NCI-H774 (cell line): ENCODE measurements at places on chromosomes 2 and 18.

DNA sequence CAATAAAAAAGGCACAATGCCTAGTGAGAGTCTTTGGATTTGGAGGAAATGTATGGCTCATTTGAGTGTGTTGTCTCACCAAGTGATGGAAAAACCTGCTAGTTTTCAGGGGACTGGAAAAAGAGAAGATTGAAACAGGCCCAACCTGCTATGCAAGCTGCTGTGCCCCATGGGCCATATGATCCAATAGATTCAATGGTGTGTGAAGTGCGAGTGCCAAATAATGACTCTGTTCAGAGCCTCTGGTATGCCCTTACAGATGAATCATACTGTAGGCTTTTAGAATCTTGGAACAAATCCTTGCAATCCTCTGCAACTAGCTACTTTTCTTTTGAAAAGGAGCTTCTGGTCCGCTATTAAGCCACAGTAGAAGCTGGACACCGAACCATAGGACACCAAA lies 529.8 kb upstream of the CNTNAP5 start:
- DNase-seq: no peak

DNA sequence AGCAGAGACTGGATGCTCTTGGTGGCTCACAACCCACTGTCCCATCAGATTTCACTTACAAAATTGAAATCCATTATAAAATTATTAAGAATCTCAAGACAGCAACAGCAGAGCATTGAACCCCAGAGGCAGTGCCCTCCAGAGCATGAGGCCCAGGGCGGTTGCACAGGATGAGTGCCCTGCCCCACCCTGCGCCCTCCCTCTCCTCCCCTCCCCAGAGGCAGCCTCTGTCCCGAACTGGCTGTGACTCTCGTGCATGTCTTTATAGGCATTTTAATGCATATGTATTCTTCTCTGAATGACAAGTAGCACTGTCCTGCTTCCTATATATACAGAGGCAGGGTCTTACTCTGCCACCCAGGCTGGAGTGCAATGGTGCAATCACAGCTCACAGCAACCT lies 10.4 kb downstream of the MFSD2B start:
- DNase-seq: no peak

DNA sequence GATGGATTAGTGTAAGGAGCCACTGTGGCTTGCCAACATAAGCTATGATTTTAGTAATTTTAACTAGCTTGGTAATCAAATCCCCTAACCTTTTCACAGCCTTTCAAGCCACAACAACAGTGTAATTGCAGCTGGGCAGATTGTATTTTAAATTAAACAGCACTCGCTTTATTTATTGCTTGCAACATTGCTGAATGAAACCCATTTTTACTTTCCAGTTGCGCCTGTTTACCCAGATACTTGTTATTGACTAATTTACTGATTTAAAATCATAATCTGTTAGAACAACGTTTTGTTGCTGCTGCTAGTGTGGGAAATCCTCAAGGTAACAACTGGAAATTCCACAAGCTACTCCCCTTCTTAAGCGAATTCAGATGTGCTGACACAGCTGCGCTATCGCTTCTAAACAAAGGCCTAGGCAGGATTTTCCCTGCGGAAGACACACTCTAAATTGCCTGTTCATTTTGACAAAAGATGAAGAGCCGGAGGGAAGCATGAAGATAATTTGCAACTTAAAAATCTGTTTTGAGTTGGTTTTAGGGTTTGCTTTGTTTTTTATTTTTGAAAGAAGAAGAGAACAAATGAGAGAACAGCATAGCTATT lies 283.9 kb downstream of the ALPK2 start:
- no peak for DNase-seq

GRCh38 chr2:106057206-106057605 lies 136.9 kb downstream of the UXS1 start:
- no peak for DNase-seq

DNA sequence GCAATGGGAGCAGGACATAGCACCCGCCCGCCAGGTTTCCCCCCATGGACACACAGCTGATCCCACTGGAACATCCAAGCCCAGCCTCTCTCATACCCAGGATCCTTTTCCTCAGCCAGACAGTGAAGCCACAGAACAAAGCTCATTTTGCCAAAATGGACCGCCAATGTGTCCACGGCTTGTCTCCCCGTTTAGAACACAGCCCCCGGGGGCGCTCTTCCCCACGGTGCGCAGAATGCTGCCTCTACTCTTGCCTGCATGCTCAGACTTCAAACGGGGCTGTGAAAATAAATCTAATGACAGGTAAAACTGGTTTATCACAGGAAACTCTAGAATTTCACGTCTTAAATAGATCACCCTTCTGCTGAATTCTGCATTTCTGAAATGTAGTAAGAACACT lies 548.5 kb upstream of the ID2 start:
- DNase-seq: no peak

DNA sequence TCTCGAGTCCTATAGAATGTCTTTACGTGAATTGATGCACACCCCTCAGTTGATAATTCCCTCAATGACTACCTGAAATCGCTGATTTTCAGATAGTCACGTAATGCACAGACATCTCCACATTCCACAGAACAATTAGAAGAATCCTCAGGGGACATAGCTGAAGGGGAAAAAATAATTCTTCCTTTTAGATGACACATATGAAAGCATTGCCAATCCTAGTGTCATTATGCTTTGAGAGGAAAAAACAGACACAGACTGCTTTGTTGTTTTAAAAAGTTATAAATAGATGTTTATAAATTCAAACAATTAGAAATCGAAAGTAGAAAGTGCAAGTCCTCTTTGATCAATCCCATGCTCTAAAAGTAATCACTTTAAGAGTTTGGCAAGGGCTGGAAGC lies 100.6 kb upstream of the FN1 start:
- no peak for DNase-seq

GRCh38 chr2:72126186-72127100 lies 21.2 kb downstream of the CYP26B1 start:
- no peak for DNase-seq

GRCh38 chr2:75002007-75002406 lies 43.6 kb downstream of the POLE4 start:
- no peak for DNase-seq

DNA sequence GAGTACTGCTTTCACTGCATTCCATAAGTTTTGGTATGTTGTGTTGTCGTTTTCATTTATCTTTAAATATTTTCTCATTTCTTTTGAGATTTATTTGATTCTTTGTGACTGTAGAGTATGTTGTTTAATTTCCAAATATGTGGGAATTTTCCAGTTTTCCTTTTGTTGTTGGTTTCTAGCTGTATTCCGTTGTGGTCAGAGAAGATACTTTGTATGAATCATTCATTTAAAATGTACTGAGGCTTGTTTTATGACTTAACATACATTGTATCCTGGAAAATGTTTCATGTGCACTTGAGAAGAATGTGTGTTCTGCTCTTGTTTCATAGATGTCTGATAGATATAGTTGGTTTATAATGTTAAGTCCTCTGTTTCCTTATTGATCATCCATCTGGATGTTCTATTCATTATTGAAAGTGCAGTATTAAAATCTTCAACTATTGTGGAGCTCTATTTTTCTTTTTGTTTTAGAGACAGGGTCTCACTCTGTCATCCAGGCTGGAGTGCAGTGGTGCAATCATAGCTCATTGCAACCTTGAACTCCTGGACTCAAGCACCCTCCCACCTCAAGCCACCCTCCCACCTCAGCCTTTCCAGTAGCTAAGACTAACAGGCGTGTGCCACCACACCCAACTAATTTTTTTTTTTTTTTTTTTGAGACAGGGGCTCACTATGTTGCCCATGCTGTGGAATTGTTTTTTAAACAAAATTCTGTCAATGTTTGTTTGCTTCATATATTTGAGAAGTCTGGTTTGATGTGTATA lies 96.8 kb downstream of the TAF4B start:
- DNase-seq: no peak

DNA sequence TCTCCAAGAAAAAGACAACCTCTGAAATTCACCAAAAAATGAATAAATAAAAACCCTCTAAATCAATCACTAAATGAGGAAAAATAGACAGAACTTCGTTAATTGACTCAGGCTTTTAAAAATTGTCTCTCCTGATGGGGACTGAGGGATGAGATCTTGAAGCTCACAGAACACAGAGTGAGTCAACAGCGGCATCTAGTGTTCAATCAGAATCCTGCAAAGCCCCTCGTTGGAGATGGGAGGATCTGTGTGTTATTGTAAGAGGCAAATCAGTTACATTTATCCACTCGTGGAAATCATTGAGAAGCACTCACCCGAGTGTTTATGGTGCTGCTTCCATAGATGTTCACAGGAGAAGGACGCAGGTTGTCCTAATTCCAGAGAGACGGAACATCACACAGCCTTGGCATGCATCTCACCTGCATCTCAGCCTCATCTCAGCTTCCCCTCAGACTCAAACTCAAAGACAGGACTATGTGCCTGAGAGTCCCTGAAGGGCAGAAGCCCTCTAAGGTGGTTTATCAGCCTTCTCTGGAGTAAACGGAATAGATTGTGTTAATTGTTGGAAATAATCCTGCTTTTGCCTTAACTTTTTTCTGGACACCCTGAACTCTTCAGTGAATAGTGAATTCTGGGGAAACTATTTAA lies 82.0 kb downstream of the MREG start:
- peak; percentile 46 for DNase-seq

DNA sequence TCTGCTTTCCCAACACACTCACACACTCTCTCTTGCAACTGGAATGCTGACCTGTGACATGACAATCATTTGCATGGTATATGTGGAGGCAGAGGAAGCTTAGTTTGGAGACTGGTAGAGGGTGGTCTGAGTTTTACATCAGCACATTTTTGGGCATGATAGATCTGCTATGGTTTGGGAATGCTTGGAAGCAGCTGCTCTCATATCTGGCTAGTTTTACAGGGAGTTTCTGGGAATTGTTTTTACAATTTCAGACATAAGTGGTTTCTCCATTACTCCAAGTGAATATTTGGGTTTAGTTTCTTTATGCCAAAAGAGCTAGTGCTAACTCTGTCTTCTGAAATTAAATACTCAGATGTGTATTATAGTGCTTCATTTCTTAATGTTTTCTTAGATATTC lies 977.6 kb downstream of the SUCLG1 start:
- no peak for DNase-seq

- no peak for DNase-seq
These were observed 136.2 kb upstream of the ARHGAP28 start for GRCh38 chr18:6593142-6593885.

DNA sequence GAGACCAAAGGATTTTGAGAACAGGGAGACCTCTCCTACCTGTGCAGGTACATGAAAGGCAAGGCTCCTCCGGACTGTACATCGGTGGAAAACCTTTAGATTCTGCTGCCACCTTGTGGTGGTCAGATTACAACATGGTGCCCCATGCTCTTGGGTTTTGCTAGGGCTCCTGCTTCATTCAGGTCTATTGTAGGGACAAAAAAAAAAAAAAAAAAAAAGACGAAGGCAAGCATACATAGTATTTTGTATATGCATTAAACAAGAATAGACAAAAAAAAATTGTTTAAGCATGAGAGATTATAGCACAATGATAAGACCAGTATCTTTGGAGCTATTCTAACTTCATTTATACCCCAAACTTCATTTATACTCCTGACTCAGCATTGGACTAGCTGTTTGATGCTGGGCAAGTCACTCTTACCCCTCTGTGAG lies 27.4 kb upstream of the SPR start:
- peak; percentile 77 for DNase-seq

GRCh38 chr2:84796798-84797197 lies 84.1 kb downstream of the TRABD2A start:
- no peak for DNase-seq

DNA sequence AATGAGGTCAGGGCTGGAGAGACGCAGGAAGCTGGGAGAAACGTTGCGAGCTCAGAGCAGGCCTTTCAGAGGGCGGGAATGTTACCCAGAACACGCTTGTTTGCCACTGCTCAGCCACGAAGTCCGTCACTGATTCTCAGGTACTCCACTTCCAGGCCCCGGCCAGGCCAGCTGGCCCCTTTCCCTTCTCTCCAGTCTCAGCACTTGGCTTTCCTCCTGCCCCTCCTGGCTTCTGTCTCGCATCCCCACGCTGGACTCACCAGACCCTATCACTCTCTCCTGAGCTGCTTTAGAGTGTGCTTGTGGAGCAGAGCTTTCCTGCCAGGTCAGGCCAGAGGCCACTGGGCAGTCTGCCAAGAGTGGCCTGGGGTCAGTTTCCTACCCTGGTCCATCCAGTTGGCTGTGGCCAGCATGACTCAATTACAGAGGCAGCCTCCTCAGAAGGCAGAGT lies 151.4 kb downstream of the TWIST2 start:
- DNase-seq: no peak

DNA sequence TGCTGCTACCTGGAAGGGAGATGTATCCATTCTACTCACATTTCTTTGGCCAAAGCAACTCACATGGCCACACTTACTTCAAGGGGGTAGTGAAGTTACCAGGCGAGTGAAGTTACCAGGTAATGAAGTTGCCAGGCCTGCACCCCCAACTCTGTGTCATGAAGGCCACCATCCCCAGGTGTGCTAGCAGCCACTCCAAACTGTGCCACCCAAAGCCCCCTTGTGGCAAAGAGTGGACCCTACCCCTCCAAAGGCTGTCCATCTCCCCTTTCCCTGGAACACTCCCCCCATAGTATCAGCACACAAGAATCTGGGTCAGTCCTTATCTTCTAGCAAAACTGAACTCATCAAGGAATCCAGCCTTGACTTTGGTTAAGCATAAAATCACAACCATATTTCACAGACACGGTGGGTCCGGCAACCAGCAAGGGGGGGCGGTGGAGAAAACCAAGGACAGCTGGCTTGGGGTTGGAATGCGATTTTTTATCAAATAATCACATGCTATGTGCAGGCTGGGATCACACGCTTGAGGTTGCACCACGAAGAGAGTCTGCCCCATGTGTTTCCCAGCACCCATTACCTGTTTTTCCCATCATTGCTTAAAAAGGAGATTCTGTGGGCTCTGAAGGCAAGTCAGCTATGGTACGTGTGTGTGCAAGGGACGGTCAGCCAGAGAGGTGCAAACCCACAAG lies 60.9 kb downstream of the ZFP36L2 start:
- no peak for DNase-seq

GRCh38 chr2:118913803-118914645 lies 28.0 kb upstream of the MARCO start:
- DNase-seq: no peak

DNA sequence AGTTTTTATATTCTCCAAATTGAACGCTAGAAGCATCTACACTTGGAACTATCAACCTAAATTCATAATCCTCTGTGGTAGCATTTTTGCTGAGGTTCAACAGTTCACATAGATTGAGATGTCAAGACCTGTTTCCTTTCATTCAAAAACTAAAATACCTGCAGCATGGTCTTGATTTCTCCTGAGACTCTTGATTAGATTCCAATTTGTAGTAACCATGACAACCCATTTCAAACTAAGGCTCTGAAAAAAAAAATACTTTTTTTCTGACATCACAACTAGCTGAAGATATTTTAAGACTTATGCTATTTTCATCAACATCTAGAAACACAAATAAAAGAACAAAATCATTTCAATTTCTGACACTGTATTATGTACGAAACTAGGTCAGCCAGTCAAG lies 29.8 kb downstream of the COBLL1 start:
- no peak for DNase-seq

- DNase-seq: no peak
These were observed 74.7 kb downstream of the NAB1 start for GRCh38 chr2:190723397-190724090.

DNA sequence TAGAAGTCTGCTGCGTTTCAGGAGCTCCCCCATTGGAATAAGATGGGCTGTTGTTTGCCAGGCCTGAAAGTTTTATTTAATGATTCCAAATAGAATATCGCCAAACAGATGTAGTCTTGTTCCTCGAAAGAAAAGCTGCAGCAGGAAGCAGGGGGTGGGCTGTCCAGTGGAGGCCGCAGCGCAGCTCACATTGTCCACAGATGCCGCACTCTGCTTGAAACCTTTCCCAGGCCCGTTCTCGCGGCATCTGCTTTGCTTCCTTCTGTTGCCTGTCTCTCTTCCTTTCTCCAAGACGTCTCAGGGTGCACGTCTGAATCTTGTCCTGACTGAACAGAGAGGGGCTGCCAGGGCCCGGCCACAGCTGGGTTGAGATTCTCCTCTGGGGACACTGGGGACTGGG lies 12.4 kb upstream of the IGFBP2 start:
- no peak for DNase-seq
